Nucleus accumbens (tissue), 56 donors: ENCODE measurements at places on chromosomes 5 and 9.

- no peak for DNase-seq
Observed at GRCh38 chr5:1983401-1983800, 100.7 kb upstream of the IRX4 start.

GRCh38 chr5:609506-609905, 2.6 kb upstream of the CEP72 start:
- DNase-seq, result no peak

GRCh38 chr5:44714871-44715561, 93.7 kb upstream of the MRPS30 start:
- DNase-seq, result no peak

DNA sequence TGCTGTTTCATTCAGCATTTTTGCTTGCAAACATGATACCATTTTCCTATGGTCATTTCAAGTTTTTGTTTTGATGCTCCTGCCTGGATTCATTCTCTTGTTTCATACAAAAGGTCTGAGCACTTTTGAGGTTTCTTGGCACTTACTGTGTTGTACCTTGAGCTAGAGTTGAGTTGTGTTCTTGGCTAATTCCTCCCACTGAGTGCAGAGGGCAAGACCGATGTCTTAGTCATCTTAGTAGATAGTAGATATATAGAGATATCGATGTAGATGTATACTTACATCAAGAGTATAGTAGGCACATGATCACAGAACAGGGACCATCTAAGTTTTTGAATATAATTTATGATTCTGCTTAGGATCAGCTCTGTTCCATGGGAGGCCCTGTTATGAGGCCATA, 366.6 kb downstream of the OSTF1 start:
- DNase-seq, result no peak

DNA sequence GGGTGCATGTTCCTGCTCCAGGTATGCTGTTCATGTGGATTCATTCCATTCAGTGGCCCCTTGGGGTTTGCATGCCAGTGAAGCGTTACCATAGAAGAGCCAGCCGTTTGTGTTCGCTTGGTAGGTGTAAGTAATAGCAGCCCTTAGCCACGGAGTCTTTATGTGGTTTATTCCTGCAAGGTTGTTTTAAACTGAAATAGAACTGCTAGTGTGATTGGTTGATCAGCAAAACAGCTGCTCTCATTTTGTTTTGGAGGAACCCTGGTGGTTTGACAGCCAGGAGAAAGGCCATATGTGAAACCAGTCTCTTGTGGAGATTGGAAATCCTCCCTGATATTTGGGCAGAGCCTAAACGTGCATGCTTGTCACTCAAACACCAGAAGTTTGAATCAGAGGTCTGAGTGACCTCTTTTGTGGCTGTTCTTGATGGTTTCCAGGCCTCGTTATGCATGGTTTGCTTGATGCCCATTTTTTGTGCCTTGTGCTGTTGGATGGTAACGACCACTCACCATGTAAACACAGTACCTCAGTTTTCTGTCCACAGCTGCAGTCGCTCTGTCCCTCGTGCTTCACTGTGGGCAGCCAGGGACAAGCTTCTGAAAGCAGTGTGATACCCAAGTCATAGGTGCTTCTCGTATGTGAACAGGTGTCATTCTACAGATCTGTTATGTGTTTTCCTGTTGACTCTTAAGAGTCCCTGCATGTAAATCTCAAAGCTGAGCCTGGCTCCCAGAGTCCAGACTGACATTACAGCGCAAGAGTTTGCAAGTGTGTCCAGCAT, 58.3 kb upstream of the NXNL2 start:
- no peak for DNase-seq

- no peak for DNase-seq
Observed at GRCh38 chr9:99724640-99725039, 97.0 kb upstream of the NR4A3 start.

GRCh38 chr9:137265496-137266161, 10.5 kb downstream of the NELFB start:
- DNase-seq, result no peak

DNA sequence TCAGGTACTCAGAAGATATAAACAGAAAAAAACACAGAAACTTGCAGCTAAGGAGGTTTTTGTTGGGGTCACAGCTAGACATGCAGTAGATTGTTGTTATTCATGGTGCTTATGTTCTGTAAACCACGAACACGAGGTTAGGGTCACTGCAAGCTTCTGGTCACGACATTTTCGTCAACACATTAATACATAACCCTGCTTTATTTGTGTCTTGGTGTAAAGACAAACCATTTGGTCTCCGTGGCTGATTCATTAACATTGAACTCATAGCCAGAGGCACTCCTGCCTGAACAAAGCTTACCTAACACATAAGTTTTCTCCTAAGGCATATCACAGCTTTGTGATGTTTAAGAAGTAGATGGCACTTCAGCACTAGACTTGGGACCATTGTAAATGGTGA, 16.9 kb downstream of the TEK start:
- no peak for DNase-seq

- no peak for DNase-seq
Observed at GRCh38 chr5:6576861-6577501, 55.9 kb downstream of the NSUN2 start.

DNA sequence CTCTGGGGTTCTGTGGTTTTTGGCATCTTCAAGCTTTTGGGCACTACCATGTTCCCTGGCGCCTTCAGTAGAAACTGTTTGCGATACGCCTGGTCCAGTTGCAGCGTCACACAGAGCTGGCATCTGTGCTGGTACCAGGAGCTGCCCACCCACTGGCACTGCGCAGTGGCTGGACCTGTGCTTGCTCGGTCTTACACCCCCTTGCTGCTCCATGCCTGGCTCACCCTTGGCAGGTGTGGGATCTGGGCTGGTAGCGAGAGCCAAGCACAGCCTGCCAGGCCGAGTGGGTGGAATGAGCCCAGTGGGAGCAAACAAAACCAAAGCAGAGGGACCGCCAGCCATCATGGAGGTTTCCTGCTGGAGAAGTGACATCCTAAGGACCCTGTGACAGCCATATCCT, 170.2 kb upstream of the IRX2 start:
- DNase-seq, result no peak

DNA sequence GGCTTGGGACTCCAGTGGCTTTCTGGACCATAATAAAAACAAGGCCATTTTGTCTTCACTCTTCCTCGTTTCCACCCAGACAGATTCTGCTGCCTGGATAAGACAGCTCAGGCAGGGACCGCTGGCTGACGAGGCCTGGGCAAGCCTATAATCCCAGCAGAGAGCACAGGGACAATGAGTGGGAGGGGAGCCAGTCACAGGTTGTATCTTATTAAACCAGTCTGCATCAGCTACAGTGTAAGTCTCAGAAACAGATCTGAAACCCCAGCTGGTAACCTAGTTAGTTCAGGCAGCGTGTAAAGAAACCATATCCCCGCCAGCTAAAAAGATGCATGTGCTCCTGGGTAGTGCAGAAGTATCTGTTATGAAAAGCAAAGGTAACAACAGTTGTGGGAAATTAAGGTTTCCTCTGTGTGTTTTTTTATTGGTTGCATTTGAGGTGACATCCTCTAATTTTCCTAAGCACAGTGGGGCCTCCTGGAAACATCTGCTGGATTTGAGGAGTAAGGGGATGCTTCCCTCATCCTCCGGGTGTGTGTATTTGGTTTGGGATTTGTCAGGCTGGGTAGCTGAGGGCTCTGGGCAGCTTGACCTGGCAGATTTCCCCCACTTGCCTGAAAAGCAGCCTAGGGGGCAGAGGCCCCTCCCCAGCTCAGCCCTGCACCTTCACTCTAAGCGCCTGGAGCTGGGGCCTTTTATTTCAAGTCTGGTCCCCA, 15.2 kb upstream of the TAL2 start:
- no peak for DNase-seq

DNA sequence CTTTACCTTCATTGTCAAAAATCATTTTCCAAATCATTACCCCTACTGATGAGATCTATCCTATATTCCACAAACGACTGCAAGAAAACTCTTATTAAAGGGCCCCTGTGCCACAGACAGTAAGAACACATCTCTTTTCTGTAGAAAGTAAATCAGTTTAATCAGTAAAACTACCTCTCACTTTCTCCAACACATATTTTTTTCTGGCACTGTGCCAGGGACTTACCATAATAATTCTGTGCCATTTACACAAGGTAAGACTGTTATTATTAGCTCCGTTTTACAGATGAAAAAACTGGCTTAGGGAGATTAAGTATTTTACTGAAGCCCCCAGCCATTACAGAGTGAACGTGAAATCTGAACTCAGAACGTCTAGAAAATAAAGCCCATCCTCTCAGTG, 587.0 kb upstream of the COX7C start:
- no peak for DNase-seq

DNA sequence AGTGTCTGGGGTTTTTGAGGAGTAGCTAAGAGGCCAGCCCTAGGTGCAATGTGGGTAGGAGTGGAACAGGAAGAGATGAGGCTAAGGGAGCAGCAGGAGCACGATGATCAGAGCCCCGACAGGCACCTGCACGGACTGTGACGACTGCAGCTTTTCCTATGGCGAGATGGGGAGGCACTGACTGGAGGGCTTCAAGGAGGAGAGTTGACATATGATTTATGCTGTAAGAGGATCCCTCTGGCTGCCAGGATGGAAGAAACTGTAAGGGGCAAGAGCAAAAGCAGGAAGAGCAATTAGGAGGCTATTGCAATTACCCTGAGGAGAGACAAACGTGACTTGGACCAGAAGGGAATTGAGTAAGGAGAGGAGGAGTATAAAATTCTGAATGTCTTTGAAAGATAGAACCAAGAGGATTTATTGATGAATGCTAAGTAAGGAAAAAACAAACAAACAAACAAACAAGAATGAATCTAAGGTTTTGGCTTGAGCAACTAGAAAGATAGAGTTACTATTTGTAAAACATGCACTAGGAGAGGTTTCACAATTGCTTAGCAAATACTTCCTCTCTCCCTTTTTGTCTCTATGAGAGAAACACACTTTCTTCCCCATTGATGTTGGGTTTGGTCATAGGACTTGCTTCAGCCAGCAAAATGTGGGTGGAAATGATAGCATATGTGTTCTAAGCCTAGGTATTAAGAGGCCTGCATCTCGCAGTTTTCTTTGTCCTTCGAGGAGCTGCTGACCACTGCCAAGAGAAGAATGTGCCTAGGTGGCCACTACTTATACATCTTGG, 32.9 kb downstream of the TRPC7 start:
- DNase-seq, result no peak

- DNase-seq, result no peak
Observed at GRCh38 chr9:127502706-127503378, 51.5 kb downstream of the LRSAM1 start.

DNA sequence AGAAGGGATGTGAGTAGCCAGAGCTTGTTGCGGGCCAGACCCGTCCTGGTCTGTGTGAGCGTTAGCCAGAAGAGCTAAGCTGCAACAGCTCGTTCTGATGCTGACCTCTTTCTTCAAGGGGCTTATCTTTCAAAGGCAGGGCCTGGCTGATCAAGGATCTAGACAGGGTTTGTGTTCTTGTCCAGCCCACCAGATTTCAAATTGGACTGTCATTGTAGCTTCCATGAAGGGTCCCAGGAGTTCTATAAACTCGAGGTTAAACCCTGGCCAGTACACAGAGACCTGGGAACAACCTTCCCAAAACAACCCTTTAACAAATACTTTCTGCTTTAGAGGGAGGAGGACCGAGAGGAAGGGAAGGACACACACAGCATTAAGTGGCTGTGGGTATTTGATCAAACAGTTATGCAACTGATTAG, 153.0 kb upstream of the TUT7 start:
- no peak for DNase-seq

DNA sequence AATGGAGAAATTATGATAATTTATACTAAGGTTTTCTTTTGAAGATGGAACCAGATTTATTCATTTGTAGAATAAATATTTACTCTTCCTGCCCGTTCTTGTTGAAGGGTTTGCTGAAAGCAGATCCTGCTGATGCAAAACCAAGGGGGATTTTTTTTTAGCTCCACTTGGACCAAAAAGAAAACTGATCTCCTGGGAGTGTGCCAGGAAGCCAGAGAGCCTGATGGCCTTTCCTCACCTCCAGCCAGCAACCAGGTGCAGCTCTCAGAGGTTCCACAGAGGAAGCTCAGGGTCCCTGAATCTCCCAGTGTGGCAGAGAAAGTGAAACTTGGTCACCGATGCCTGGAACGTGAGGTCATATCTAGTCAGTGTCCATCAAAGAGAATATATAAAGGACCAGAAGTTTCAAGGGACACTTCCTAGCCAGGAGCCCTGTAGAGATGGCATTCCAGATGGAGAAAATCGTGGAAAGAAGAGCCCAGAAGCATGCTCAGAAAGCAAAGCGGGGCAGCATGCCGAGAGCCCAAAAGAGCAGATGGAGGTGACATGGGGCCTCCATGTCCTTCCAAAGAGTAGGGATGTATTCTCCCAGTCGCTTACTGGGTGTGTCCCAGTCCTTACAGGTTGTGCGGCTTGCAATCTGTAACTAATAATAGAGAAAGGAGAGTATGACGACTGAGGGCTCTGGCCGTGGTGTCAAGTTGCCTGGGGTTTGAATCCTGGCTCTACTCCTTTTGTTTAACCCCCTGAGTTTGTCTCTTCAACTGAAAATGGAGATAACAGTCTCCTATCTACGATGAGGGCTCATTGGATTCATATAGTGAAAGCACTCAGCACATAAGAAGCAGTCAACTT, 12.2 kb downstream of the AFAP1L1 start:
- DNase-seq, result no peak

GRCh38 chr9:134968011-134968822, 50.5 kb upstream of the FCN1 start:
- DNase-seq, result no peak

DNA sequence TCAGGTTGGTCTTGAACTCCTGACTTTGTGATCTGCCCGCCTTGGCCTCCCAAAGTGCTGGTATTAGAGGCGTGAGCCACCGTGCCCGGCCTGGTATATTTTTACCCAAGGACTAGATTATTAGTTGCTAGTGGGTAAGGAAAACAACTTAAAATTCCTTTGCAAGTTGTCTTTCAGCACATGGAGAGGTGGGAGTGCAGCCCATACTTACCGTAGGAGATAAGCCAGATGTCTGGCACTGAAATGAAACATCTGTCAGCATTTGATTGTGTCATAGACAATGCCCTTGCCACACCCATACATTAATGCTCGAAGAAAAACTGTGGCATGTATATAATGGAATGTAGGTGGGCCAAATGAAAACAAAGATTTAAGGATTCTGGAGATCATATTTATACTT, 36.6 kb upstream of the ANKH start:
- no peak for DNase-seq

DNA sequence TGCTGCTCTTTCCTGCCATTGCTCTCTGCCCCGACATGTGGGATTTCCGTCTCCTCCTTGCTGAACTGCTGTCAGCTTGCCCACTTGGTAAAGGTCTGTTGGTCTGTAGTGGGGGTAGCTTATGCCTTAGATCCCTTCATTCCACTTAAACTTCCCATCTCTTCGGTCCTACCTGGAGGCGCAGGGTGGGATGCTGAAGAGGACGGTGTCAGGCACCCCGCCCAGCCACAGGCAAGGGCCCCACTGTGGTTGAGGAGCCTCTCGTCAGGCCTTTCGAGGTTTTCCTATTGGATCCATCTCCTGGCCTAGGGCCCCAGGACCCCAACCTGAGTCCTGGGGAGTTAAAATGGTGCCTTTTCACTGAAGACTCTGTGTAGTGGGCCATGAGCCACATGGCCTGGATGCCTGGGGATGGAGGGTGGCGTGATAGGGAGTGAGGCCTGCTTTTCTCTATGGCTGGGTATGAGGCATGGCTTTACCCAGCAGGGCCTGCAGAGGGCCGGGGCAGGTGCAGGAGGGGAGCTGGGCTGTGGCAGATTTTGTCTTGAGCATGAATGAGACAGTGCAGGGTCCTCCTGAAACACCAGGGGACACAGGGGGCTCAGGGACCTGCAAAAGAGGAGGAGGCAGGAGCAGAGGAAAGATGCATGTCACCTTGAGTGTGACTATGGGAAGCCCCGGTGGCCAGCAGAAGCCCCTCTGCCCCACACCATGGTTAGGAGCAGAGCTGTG, 25.8 kb upstream of the RNF130 start:
- DNase-seq, result no peak

GRCh38 chr9:72592502-72593403, 71.3 kb downstream of the TMC1 start:
- DNase-seq, result no peak
